ENCODE measurements at places on chromosomes 16 and 17.

GRCh38 chr17:35727635-35728034, 3.8 kb upstream of the RASL10B start:
- peaks cover 49% of the 10 kb centered on the region for H3K36me3 ChIP-seq
- no peak overlapping the region for H3K4me3 ChIP-seq
- no peak overlapping the region for H3K27ac ChIP-seq
- no peak for ATAC-seq
- H3K27me3 ChIP-seq = peaks cover 9% of the 10 kb centered on the region

GRCh38 chr16:55506083-55506482, 2.8 kb upstream of the LPCAT2 start:
- peaks cover 7% of the 10 kb centered on the region for H3K4me1 ChIP-seq
- H3K27ac ChIP-seq = no peak overlapping the region
- H3K36me3 ChIP-seq = no peaks in the 10 kb centered on the region
- peaks cover 38% of the 10 kb centered on the region for H3K27me3 ChIP-seq

GRCh38 chr17:64694207-64694606, 32.1 kb upstream of the SMURF2 start:
- H3K27ac ChIP-seq = no peak overlapping the region
- no peaks in the 10 kb centered on the region for H3K36me3 ChIP-seq
- no peaks in the 10 kb centered on the region for H3K4me1 ChIP-seq
- ATAC-seq = no peak
- H3K4me3 ChIP-seq = no peak overlapping the region
- H3K27me3 ChIP-seq = peaks cover 8% of the 10 kb centered on the region

DNA sequence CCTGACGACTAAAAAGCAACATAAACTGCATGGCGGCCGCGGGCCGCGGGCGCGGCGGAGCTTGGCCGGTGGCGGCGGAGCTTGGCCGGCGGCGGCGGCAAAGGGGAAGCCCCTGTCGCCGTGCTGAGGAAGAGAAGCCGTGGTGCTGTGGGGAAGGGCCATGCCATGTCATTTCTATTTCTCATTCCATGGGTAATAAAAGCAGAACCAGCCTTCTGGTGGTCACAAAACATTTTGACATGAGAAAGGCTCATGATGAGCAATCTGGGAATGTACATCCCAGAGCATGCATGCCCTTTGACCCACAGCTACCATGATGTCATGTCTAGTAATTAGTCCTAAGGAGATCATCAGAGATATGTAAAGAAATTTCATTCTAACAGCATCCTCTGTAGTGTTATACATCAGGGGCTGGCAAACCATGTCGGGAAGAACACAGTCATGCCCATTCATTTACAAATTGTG, 23.9 kb upstream of the HEATR6 start:
- H3K4me3 ChIP-seq = peak overlapping the region; percentile 79
- ATAC-seq = peak; percentile 93
- no peaks in the 10 kb centered on the region for H3K36me3 ChIP-seq
- no peaks in the 10 kb centered on the region for H3K27me3 ChIP-seq

- peaks cover 39% of the 10 kb centered on the region for H3K27me3 ChIP-seq
- no peaks in the 10 kb centered on the region for H3K36me3 ChIP-seq
- no peaks in the 10 kb centered on the region for H3K4me1 ChIP-seq
- no peak for ATAC-seq
- no peak overlapping the region for H3K27ac ChIP-seq
Observed at GRCh38 chr17:79622776-79623175, 11.9 kb upstream of the RBFOX3 start.

DNA sequence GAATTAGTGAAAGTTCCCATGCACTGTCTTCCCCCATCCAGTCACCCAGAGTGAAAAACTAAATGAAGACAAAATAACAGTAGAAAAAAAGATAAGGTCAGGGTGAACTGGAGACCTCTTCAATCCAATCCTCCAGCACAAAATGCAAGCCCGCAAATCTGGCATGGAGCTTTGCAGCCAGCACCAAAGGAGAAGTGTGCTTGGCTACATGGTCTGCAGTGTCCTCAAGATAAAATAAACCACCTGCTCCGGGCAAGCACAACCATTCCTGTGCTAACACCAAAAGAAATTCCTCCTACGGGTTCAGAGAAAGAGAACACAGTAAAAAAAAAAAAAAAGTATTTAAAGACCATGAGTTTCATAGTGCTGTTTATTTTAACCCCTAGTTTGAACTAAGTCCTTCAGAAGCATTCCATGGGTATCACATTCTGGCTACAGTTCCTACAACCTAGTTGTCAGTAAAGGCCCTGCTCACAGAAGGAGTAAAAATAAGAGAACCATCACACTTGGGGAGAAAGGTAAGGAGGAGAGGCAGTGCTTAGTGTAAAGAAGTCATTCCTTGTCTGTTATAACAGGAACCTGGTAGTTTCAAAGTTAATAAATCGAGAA, 109.1 kb downstream of the GAS7 start:
- ATAC-seq = no peak
- H3K4me1 ChIP-seq = peaks cover 15% of the 10 kb centered on the region
- H3K27ac ChIP-seq = no peak overlapping the region
- H3K27me3 ChIP-seq = no peaks in the 10 kb centered on the region
- no peak overlapping the region for H3K4me3 ChIP-seq

- H3K4me1 ChIP-seq = peaks cover 19% of the 10 kb centered on the region
- H3K4me3 ChIP-seq = no peak overlapping the region
- no peak for ATAC-seq
Observed at GRCh38 chr16:81629896-81630634, 149.0 kb upstream of the PLCG2 start.

DNA sequence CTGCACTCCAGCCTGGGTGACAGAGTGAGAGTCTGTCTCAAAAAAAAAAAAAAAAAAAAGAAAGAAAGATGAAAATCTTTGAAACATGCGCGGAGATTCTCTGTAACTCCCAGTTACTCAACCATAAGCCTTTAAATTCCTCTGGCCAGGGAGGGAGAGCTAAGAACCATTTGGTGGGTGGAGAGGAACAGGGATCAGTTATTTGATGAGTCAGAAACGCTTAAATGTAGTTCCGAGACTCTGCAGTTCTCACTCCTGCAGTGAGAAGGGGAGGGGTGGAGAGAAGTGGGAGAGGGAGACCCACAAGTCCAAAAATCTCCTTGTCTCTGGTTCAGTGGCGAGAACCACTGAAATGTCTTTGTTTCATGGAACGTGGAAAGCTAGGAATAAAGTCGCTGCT, 266.7 kb downstream of the SOX9 start:
- H3K27me3 ChIP-seq = peaks cover 17% of the 10 kb centered on the region
- H3K36me3 ChIP-seq = no peaks in the 10 kb centered on the region
- no peak overlapping the region for H3K4me3 ChIP-seq

GRCh38 chr16:15031586-15031985, 24.3 kb downstream of the NTAN1 start:
- H3K27me3 ChIP-seq = no peaks in the 10 kb centered on the region
- peaks cover 58% of the 10 kb centered on the region for H3K36me3 ChIP-seq
- no peak overlapping the region for H3K27ac ChIP-seq

Measured in stimulated activated memory B cell treated with anti-CD40 and anti-IgM and Interleukin-4, amounts not matched to agents 10 μg/mL and 1 μg/mL and 100 μg/mL, for 72 hours (primary cell).